Smooth muscle cell of the brain vasculature (primary cell): ENCODE measurements at places on chromosomes 5 and 9.

DNA sequence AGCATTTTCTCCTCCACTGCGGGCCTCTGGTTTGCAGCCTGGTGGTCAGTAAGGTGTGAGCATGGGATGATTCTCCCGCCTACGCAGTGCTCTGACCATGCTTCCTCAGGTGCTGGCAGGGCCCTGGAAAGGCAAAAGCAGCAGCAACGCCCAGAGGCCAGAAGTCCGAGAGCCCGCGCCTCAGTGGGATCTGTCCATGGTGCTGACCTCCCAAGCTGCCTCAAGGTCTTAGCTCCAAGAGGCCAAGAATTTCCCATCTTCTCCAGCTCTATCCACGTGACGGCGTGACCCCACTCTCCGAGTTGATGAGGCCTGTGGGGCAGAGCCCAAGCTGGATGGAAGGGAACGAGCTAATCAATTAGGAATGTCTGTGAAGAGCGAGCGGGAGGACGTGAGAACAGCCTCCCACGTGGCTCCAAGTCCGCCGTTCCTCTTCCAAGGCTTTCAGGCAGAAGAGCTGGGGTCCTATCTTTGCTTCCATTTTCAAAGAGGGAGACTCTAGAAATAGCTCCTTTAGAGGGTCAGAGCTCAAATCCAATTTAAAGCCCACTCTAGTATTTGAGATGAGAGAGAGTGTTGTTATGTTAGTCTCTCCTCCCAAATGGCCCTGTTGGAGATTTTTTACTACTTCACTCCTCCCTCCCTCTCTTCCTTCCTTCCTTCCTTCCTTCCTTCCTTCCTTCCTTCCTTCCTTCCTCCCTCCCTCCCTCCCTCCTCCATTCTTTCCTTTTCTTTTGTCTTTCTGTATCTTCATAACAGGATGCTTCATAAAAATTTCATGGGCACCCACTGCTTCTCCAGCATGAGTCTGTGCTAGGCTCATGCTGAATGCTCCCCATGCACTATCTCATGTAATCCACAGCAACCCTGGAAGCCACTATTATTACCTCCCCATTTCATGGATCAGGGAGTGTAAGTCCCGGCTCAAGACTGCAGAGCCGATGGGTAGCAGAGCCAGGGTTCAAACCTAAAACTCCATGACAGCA is 69.3 kb downstream of the OLFM1 start:
- no peak for DNase-seq

DNA sequence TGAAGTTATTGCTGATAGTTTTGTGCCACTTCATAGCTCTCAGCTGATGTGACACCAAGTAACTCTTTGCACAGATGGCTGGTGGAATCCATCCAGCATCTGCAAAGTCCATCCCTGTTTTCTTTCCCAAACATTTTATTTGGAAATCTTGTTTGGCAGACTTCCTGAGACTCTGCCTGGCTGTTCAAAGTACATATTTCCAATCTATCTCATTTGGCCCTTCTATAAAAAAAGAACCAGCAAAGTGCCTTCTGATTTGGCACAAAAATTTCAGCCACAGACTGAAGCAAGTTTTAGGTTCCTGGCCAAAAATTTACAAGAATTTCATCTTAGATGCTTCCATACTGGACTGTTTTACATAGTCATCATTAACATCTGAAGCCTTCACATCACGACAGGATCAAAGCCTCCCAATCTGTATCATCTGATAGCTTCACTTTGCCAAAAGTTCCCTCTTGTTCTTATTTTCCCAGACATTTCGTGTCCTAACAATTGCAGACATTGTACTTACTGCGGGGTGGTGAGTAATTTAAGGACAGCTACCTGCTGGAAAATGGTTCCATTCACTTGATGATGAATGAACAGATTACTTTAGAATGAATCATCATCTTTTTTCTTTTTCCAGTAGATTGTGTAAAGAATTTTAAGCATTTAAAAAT is 377.3 kb downstream of the KIAA0825 start:
- no peak for DNase-seq

- DNase-seq = no peak
These were observed 287.6 kb upstream of the MSX2 start for GRCh38 chr5:174436750-174437149.

GRCh38 chr5:174294891-174295620 is 249.6 kb downstream of the NSG2 start:
- no peak for DNase-seq

DNA sequence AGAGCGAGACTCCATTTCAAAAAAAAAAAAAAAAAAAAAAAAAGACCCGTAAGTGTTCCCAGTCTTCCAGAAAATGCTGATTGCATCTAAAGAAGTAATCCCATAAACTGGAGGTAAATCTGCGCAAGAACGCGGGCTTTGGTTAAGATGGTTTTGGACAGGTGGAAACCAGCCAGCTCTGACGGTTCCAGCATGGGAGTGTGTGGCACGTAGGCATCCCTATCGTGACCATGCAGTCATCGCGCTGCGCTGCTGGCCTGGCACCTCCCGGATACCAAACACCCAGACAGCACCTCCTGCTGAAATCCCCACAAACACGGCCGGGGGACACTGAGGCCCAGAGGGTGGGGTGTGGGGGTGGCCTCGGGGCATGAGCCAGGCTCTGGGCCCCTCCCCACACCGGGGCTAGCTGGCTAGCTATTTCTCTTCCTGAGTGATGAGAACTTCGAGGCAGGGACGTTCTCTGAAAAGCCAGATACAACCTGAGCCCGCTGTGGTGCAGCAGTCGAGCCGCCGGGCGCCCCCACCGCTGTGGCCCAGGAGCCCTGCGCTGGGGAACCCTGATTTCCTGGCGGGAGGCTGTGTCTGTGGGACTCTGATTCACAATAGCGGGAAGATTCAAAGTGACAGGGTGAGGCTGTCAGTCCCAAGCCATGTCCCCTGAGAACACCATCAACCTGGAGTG is 32.2 kb upstream of the NOTCH1 start:
- DNase-seq = no peak

- no peak for DNase-seq
These were observed 715 bp downstream of the RC3H2 start for GRCh38 chr9:122904466-122904822.

- no peak for DNase-seq
These were observed 32.3 kb upstream of the C9orf40 start for GRCh38 chr9:74985041-74985440.

GRCh38 chr5:42985129-42986037 is 54.7 kb downstream of the ANXA2R start:
- DNase-seq = no peak

- DNase-seq = no peak
These were observed 50.4 kb downstream of the MAST4 start for GRCh38 chr5:66646570-66646969.

DNA sequence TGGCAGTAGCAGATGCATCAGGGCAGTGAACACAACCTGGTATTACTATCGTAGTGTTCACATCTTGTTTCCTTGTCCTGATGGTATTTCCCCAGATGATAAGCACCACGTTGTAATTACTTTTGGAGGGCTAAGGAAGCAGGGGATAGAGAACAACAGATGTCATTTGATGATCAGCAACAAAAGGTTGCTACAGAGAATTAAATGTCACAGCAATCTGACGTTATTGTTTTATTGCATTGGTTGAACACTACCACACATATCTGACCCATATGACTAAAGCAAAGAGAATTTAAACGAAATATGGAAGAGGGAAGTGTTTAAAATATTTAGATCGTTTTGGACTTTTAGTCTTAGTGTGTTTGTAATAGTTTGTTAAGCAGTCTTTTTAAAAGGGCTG is 408.3 kb downstream of the SH3GL2 start:
- DNase-seq = no peak

GRCh38 chr5:132506094-132506692 is 15.6 kb upstream of the IRF1 start:
- DNase-seq = no peak

DNA sequence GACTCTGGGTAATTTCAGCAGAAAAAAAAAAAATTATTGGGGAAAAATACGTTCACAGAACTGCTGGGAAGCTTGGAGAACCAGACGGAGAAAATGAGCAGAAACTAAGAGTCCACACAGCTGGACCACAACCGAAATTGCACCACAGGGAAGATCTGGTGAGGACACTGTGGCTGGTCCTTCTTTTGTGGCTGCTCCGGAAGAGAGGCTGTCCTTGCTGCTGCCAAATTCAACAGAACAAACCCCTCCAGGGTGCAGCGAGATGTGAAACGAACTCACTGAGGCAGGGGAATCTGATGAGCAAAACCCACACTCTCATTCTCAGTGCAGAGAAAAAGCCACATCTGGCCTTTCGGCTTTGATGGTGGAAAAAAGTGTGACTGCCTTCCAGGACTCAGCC is 200.0 kb downstream of the ACTL7B start:
- DNase-seq = no peak

- DNase-seq = no peak
These were observed 144.9 kb downstream of the BARX1 start for GRCh38 chr9:93810028-93810971.

DNA sequence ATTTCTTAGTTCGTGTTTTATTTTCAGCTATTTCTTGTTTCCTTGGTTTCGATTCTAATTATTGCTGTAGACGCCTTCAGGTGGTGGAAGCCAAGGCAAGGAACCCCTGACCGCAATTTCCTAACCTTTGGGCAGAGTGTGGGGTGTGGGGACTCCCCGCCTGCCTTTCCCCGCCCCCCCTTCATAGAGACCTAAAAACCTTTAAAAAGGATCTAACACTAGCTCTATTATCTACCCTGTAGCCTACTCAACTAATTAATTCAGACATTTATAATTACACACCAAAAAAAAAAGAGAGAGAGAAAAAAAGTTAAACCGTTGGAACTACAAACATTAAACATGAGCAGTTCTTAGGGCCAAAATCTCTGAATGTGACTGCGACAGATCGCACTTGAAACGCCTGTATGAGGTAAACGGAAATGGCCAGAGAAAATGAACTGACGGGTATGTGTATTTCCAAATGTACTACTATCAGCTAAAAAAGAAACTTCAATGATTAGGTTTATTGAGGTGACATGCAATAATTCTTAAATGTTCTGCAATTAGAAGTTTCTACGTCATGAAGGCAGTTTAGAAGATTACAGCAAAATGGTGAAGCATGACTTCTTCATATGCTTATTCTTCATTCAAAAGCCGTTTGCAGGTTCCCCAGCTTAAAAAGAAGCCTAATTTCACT is 19.0 kb upstream of the FER start:
- DNase-seq = no peak

DNA sequence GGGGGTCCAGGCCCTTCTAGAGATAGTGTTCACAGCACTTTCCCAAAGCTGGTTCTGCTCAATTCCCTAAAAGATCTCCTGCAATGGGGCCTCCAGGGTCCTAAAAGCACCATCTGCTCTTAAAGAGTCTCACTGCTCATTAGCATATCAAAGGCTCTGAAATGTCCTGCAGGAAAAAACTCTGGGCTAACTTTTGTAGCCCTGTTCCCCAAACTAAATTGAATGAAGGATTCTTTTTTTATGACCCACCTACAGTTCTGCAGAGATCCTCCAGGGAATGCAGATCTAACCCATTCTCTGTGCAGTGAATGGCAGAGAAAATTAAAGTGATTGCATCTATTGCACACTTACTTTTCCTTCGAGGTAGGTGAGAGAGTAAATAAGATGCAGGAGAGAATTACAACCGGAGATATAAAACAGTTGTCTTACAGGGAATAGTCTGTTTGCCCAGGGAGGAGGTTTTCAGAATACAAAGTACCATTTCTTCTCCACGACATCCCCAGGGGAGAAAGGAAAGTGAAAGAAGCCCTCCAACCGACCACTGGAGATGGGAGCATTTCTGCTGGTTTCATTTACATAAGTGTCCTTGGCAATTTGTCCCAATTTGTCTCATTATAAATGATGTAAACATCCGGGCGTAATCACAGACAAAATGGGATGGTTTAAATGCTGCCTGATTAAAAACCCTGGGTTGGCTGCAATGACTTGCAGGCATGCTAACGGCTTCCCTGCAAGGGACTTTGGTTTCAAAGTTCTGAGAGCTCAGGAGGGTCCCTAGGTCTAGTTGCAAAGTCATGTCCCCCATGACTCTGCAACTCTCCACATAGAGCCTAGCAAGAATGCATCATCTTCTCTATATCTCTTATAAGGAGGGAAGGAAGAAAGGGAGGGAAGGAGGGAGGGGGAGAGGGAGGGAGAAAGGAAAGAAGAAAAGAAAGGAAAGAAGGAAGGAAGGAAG is 114.0 kb downstream of the KCNIP1 start:
- DNase-seq = no peak

GRCh38 chr5:103436656-103437055 is 125.9 kb downstream of the NUDT12 start:
- DNase-seq = no peak

- DNase-seq = no peak
These were observed 128.9 kb downstream of the CAMK4 start for GRCh38 chr5:111353035-111353434.

- DNase-seq = no peak
These were observed 79.3 kb upstream of the ZNF618 start for GRCh38 chr9:113796646-113797426.

- DNase-seq = no peak
These were observed 6.2 kb downstream of the TUT7 start for GRCh38 chr9:86347991-86348390.

DNA sequence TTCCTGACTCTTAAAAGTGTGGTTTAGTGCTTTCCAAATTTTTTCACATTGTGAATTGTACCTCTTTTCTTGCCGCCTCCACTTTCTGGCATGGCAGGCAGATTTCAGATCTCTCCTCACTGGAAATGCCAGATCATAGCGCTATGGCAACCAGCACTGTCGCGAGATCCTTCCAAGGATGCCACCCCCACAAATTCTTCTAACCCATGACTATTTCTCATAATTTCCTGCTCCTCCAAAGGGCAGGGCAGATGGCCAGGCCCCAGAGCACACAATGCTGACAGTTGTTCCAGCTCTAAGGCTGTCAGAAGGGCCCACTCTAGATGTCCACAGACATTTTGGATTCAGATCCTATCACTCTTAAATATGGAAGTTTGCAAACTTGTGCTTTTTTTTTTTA is 446.2 kb upstream of the RIOK2 start:
- no peak for DNase-seq

GRCh38 chr5:50711280-50711679 is 44.8 kb downstream of the PARP8 start:
- no peak for DNase-seq
